Thoracic aorta (tissue), 2 donors: ENCODE measurements at places on chromosomes 2 and 18.

DNA sequence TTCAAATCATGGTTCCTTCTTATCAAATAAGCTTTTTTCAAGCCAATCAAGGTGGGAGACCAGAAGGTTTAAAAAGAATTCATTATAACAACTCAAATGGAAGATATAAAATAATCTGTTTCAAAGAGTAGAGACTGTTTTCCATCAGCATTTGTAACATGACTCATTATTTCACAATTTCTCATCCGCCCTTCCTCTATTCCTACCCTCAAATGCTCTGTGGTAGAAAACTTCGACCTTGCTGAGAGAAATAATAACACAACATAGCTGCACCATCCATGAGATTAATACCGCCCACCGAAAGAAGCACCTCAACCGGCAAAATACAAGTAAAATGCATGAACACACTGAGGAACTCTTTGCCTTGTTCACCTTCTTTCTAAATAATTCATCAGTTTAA lies 2039.2 kb upstream of the CELF4 start:
- no peak for DNase-seq

- DNase-seq, result no peak
Measured at GRCh38 chr2:151861174-151861573, 33.0 kb upstream of the ARL5A start.

DNA sequence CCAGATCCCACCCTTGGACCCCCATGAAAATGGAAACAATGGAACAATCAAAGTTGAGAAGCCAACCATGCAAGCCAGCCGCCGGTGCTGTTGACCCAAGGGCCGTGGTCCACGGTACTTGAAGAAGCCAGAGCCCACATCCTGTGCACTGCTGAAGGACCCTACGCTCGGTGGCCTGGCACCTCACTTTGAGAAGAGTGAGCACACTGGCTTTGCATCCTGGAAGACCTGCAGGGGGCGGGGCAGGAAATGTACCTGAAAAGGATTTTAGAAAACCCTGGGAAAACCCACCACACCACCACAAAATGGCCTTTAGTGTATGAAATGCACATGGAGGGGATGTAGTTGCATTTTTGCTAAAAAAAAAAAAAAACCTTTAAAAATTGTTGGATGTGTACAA lies 26.5 kb upstream of the TXNDC2 start:
- DNase-seq, result no peak

- DNase-seq, result no peak
Measured at GRCh38 chr2:24885221-24886125, 34.6 kb downstream of the ADCY3 start.

GRCh38 chr18:23302511-23302850 lies 150.6 kb upstream of the RIOK3 start:
- DNase-seq, result no peak

DNA sequence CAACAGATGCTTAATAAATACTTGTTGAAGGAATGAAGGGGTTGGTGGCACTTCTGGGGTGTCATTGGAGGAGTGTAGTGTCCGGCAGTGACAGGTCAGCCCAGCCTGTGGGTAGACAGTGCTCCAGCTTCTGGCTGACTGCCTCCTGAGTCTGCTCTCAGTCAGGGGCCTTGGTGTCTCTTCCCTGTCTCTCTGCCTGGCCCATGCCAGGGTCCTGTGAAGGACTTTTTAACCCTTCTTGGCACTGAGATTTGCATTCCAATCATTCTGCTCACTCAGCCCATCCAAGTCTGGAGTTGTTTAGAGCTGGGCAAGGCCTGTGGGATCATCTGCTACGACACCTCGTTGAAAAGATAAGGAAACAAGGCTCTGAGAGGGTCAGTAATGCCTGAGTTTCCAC lies 1.4 kb upstream of the KCNK3 start:
- no peak for DNase-seq

DNA sequence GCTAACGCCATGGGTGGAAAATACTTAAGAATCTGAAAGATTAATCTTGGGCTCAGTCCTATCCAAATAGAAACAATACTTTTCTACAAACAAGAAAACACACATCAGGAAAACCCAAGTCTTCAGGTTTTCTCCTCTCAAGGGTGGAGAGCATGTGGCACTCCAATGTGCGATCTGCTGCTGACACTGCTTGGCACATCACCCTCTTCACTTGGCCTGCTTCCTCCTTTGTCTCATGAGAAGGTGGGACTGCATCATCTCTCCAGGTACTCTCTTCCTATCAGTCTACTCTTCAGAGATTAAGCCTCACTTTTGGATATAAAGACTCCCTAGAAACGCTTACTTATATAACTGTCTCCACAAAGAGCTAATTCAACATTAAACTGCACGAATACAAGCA lies 26.4 kb downstream of the HDLBP start:
- DNase-seq, result no peak

GRCh38 chr2:142307086-142307485 lies 176.3 kb upstream of the LRP1B start:
- no peak for DNase-seq

DNA sequence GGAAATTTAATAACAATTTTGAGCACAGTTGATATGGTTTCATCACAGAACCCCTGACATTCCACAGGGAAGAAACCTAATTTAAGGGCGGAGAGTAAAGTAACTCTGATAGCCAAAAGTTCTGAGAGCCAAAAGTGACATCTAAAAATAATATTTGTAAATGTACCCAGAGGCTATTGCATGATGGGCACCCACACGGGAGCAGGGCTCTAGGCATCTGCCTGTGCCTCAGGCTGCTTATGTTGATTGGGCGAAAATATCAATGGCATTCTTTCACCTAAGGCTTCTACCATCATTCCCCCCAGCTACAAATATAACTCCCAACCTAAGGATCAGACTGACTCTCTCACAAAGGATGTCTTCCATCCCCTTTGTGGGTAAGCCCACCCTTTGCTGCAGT lies 54.1 kb upstream of the PTPRM start:
- no peak for DNase-seq

GRCh38 chr2:95046371-95047112 lies 21.0 kb downstream of the MAL start:
- no peak for DNase-seq

GRCh38 chr2:42961385-42961811 lies 169.0 kb upstream of the HAAO start:
- peak; percentile 46 for DNase-seq
